Activated CD8-positive, alpha-beta memory T cell treated with anti-CD3 and anti-CD28 coated beads, Interleukin-2, amount 50 U/mL, for 48 hours (primary cell): ENCODE measurements at places on chromosomes 6 and 20.

DNA sequence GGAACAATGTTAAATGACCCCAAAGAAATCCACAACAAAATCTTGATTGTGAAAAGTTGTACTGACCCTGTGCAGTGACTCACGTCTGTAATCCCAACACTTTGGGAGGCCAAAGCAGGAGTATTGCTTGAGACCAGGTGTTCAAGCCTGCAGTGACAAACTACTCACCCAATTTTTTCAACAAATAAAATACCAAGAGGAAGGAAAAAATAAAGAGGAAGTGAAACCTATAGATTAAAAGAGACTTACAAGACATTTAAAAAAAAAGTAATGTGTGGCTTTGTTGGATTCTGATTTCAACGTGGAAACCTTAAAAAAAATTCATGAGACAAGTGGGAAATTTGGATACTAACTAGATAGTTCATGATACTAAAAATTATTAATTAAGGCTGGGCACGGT is 31.9 kb downstream of the GINS1 start:
- DNase-seq, result no peak

GRCh38 chr6:163790266-163790840 is 375.8 kb downstream of the QKI start:
- no peak for DNase-seq

GRCh38 chr6:7895125-7895423 is 15.5 kb downstream of the TXNDC5 start:
- no peak for DNase-seq

DNA sequence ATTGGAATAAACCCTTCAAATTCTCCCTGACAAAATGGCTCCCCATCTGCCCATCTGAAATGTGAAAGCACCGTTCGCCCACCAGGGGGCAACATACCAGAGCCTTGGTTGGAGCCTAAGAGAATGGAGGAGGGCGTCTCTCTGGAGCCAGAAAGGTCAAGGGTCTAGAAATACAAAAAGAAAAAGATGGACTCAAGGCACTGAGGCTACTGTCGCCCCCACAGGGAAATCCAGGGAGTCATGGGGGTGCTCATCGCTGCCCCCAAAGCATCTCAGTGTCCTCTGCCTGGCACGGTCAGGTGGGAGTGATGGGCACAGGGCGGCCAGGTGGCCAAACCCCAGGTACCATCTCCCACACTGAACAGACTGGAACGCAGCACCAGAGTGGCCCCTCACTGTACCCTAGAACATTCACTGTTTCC is 136.3 kb downstream of the ZMYND8 start:
- DNase-seq, result peak; percentile 78

- DNase-seq, result no peak
Measured at GRCh38 chr6:166202321-166202733, 34.7 kb upstream of the TBXT start.

DNA sequence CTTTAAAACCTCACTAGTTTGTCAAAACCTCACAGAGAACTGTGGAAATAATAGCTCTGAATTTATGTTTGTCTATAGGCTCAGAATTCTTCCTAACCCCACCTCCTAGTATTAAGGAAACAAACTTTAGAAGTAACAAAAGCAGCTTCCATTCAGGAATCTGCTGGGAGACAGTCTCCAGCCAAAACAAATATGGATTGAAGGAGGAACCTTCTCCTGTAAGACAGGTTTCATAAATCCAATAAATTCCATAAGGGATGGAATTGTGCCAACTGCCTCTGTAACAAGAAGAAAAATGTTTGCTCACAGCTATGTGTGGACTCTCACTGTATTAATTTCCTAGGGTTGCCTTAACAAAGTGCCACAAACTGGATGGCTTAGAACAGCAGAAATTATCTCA is 7.5 kb downstream of the SYCP2 start:
- DNase-seq, result no peak

- no peak for DNase-seq
Measured at GRCh38 chr20:32888636-32889035, 29.9 kb downstream of the EFCAB8 start.

DNA sequence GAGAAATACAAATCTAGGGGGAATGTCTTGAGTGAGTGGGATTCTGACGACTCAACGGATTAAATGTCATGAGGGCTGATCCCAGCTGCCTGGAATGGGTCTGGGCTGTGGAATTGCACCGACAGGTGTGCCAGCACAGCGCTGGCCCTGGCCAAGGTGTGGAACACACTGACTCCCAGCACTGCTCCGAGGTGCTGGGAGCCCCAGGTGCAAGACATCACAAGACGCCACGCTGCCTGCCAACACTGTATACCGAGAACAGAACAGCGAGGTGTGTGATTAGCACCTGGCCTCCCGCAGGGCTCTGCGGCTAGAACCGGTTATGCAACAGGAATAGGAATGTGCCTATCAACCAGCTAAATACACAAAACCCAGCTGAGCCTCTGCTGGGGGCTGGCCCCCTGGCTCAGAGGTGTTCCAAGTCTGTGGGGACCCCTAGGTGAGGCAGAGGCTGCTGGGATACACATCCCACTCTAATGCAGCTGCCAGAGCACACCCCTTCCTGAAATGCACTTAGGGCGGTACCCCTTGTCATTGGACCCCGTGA is 24.8 kb upstream of the APMAP start:
- no peak for DNase-seq

DNA sequence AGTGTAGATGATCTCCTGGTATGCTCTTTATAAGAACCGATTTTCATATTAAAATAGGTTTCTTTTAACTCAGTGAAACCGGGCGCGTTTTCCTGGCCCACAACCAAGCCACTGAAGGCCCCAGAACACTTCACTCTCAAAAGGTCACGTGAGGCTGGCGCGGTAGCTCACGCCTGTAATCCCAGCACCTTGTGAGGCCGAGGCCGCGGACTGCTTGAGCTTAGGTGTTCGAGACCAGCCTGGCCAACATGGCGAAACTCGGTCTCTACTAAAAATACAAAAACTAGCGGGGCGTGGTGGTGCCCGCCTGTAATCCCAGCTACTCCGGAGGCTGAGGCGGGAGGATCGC is 402 bp upstream of the TAF8 start:
- peak; percentile 80 for DNase-seq
